Inflammatory macrophage (primary cell): ENCODE measurements at places on chromosomes 5 and 9.

- peak; percentile 97 for DNase-seq
Observed at GRCh38 chr5:139246394-139246793, 47.1 kb upstream of the MATR3 start.

GRCh38 chr9:134221273-134222017 lies 57.1 kb upstream of the RNU6ATAC start:
- no peak for DNase-seq

DNA sequence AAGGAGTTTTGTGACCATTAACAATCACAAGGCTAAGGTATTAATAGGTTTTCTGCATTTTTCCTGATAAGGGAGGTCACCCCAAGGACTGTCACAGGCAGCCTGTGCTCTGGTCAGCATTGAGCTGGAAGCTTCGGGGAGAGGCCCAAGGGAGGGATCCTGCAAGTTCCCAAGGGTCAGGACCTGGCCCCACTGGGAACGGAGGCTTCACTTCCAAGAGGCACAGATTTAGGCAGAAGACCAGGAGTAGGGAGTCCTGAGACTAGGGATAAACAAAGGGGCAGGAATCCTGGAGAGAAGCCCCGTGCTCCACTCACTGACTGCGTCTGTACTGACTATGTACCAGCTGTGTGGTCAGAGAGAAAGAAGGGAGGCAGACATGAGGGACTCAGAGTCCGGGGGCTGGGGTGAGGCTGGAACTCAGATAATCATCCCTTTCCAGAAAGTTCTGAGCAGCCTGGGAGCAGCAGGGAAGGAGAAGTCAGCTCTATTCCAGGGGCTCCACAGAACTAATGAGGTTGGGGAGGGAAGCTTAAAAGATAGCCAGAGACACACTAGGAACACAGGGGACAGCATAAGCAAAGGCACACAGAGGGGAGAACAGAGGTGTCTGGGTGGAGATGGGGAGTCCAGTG lies 37.8 kb downstream of the B4GALT1 start:
- no peak for DNase-seq

DNA sequence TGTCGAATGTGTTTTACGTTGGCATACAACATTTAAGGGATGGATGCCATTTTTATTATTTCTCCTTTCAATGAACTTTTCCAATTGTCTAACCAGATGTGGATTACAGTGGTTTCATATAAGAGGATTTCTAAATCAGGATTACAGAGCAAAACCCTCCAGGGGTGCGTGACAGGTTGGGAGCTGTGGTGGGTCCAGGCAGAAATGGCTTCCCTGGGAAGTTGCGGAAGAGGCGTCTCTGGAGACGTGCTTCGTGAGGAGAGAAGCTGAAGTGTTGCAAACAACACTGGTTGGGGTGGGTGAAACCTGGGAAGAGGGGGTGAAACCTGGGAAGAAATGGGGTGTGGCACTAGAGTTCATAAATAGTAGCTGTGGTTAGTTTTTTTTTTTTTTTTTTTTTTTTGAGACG lies 4.5 kb upstream of the RPL26L1 start:
- no peak for DNase-seq

DNA sequence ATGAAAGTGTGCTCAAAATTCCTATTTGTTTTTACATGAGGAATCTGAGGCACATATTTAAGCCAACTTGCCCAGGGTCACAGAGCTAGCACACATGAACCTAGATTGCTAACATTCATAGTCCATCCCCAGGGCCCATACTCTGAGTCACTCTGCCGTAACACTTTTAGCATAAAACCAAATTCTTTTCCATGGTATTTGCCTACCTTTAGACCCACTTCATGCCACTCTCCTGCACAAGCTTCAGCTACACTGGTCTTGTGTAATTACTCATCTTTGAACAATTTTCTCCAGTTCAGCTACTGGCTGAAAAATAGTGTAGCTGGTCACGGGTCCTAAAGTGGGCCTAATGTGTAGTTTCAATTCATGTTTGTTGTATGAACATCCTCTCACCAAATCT lies 200.7 kb downstream of the SLC12A2 start:
- no peak for DNase-seq
